ENCODE measurements at places on chromosomes 7 and 10.

GRCh38 chr7:152016947-152017346, 8.5 kb upstream of the GALNT11 start:
- H3K36me3 ChIP-seq: no peaks in the 10 kb centered on the region
- H3K27ac ChIP-seq: no peak overlapping the region
- H3K4me1 ChIP-seq: no peaks in the 10 kb centered on the region
- DNase-seq: no peak
- H3K27me3 ChIP-seq: peaks cover 2% of the 10 kb centered on the region
- H3K4me3 ChIP-seq: no peak overlapping the region

GRCh38 chr10:63910806-63911205, 389.6 kb downstream of the REEP3 start:
- H3K36me3 ChIP-seq: no peaks in the 10 kb centered on the region
- no peaks in the 10 kb centered on the region for H3K4me1 ChIP-seq
- H3K27me3 ChIP-seq: peaks cover 5% of the 10 kb centered on the region
- DNase-seq: no peak
- H3K4me3 ChIP-seq: no peak overlapping the region
- no peak overlapping the region for H3K27ac ChIP-seq

GRCh38 chr10:9274206-9274755, 1219.8 kb downstream of the GATA3 start:
- H3K27ac ChIP-seq: no peak overlapping the region
- no peak overlapping the region for H3K4me3 ChIP-seq
- H3K4me1 ChIP-seq: peaks cover 4% of the 10 kb centered on the region
- H3K27me3 ChIP-seq: peaks cover 29% of the 10 kb centered on the region
- DNase-seq: no peak

- DNase-seq: no peak
- no peaks in the 10 kb centered on the region for H3K27me3 ChIP-seq
- H3K27ac ChIP-seq: no peak overlapping the region
- H3K36me3 ChIP-seq: peaks cover 63% of the 10 kb centered on the region
These were observed 41.0 kb downstream of the RABGEF1 start for GRCh38 chr7:66781408-66782090.

- H3K36me3 ChIP-seq: no peaks in the 10 kb centered on the region
- no peak overlapping the region for H3K4me3 ChIP-seq
These were observed 1013.1 kb downstream of the KCNMA1 start for GRCh38 chr10:76624470-76624869.

DNA sequence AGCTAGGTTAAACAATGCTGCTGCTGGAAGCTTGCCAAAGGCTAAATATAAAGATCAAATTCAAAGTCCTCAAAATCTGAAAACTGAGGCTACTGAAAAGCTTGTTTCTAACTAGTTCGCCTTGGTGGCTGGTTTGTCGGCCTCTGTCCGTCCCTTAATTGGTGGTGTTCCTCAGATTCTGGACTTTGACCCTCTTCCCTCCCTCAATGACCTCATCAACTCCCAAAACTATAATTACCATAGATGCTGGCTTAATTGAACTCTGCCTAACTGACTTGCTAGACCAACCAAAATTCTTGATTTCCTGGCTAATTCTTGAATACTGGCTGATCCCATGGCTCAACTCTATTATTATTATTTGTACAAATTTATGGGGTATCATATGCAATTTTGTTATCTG, 15.6 kb downstream of the ARHGAP21 start:
- no peaks in the 10 kb centered on the region for H3K36me3 ChIP-seq
- no peak for DNase-seq
- no peak overlapping the region for H3K27ac ChIP-seq
- no peaks in the 10 kb centered on the region for H3K27me3 ChIP-seq
- no peak overlapping the region for H3K4me3 ChIP-seq
- H3K4me1 ChIP-seq: peaks cover 12% of the 10 kb centered on the region

DNA sequence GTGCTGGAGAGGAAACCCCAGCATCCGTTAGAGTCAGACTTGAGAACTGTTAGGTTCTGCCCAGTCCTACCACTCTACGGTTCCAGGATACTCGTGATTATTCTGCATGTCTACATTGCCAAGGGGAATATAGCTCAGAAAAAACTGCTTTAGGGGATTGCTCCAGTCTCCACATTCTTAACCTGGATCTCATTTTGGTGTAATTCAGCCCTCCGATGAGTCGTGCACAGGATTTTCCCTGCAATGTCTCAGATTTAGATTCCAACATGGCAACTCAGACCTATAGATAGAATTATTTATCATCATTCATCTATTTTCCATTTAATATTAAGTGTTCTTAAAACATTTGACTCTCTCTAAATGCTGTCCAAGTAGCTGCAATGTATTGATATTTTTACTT, 121.1 kb upstream of the ZEB1 start:
- H3K4me1 ChIP-seq: no peaks in the 10 kb centered on the region
- no peak overlapping the region for H3K4me3 ChIP-seq
- no peaks in the 10 kb centered on the region for H3K36me3 ChIP-seq
- no peak for DNase-seq

GRCh38 chr7:89760690-89761089, 393.6 kb upstream of the STEAP1 start:
- no peak for DNase-seq
- H3K4me1 ChIP-seq: no peaks in the 10 kb centered on the region
- H3K36me3 ChIP-seq: no peaks in the 10 kb centered on the region

- H3K4me1 ChIP-seq: peaks cover 16% of the 10 kb centered on the region
- DNase-seq: no peak
- H3K27me3 ChIP-seq: no peaks in the 10 kb centered on the region
- H3K36me3 ChIP-seq: no peaks in the 10 kb centered on the region
These were observed 103.5 kb upstream of the FAM20C start for GRCh38 chr7:88927-89231.

DNA sequence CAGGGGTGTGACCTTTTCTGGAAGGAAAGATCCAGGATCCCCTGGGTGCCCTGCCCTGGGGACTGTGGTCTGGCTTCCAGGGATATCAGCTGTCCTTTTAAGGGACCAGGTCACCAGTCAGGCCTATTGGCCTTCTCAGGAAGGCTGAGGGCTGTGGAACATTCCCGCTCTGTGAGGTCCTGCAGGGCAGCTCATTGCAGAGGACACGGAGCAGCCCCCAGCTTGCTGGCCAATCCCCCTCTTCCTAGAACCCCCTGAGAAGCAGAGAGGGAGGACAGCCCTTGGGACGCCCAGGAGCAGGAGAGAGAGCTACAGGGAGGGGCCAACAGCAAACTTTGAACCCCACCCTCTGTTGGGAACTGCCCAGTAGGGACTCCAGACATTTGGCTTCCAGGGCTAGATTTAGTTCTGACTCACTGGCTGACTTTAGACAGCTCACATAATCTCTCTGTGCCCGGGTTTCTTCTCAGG, 67.9 kb upstream of the COL13A1 start:
- H3K27ac ChIP-seq: no peak overlapping the region
- H3K4me1 ChIP-seq: peaks cover 20% of the 10 kb centered on the region
- H3K36me3 ChIP-seq: no peaks in the 10 kb centered on the region
- no peak for DNase-seq
- H3K4me3 ChIP-seq: no peak overlapping the region

- H3K27ac ChIP-seq: no peak overlapping the region
- no peak overlapping the region for H3K4me3 ChIP-seq
- H3K27me3 ChIP-seq: peaks cover 25% of the 10 kb centered on the region
- H3K36me3 ChIP-seq: no peaks in the 10 kb centered on the region
These were observed 279.5 kb upstream of the AKR1E2 start for GRCh38 chr10:4546500-4546899.

- peaks cover 2% of the 10 kb centered on the region for H3K27me3 ChIP-seq
- no peaks in the 10 kb centered on the region for H3K4me1 ChIP-seq
These were observed 92.7 kb upstream of the GPR26 start for GRCh38 chr10:123573236-123574108.

GRCh38 chr10:31774928-31775650, 153.5 kb downstream of the ARHGAP12 start:
- no peaks in the 10 kb centered on the region for H3K4me1 ChIP-seq
- H3K27ac ChIP-seq: no peak overlapping the region
- DNase-seq: no peak
- no peak overlapping the region for H3K4me3 ChIP-seq
- H3K36me3 ChIP-seq: no peaks in the 10 kb centered on the region

GRCh38 chr7:30921540-30922401, 10.1 kb downstream of the AQP1 start:
- no peaks in the 10 kb centered on the region for H3K27me3 ChIP-seq
- no peak for DNase-seq
- H3K36me3 ChIP-seq: no peaks in the 10 kb centered on the region
- no peak overlapping the region for H3K4me3 ChIP-seq
- H3K4me1 ChIP-seq: no peaks in the 10 kb centered on the region

- H3K27ac ChIP-seq: peak overlapping the region; percentile 6
- peaks cover 6% of the 10 kb centered on the region for H3K27me3 ChIP-seq
These were observed 499 bp upstream of the TMUB1 start for GRCh38 chr7:151083824-151084160.

GRCh38 chr7:132804849-132805485, 228.7 kb upstream of the PLXNA4 start:
- H3K27ac ChIP-seq: no peak overlapping the region
- no peaks in the 10 kb centered on the region for H3K36me3 ChIP-seq
- no peak for DNase-seq
- H3K4me3 ChIP-seq: no peak overlapping the region
- no peaks in the 10 kb centered on the region for H3K27me3 ChIP-seq

GRCh38 chr10:93074147-93074596, 479 bp downstream of the CYP26A1 start:
- H3K27ac ChIP-seq: no peak overlapping the region
- peak overlapping the region; percentile 75 for H3K4me3 ChIP-seq
- no peaks in the 10 kb centered on the region for H3K36me3 ChIP-seq
- DNase-seq: no peak

GRCh38 chr7:89988074-89988473, 166.2 kb upstream of the STEAP1 start:
- no peak overlapping the region for H3K4me3 ChIP-seq
- no peak overlapping the region for H3K27ac ChIP-seq
- no peaks in the 10 kb centered on the region for H3K36me3 ChIP-seq
- H3K4me1 ChIP-seq: no peaks in the 10 kb centered on the region

GRCh38 chr7:949021-949934, 5.2 kb downstream of the ADAP1 start:
- peaks cover 4% of the 10 kb centered on the region for H3K36me3 ChIP-seq
- H3K27ac ChIP-seq: no peak overlapping the region
- peaks cover 2% of the 10 kb centered on the region for H3K4me1 ChIP-seq
- DNase-seq: no peak

GRCh38 chr10:44413416-44413815, 28.5 kb upstream of the CXCL12 start:
- no peaks in the 10 kb centered on the region for H3K36me3 ChIP-seq
- no peak for DNase-seq
- no peaks in the 10 kb centered on the region for H3K4me1 ChIP-seq
- no peak overlapping the region for H3K4me3 ChIP-seq
- H3K27ac ChIP-seq: no peak overlapping the region

GRCh38 chr7:17444673-17445072, 146.2 kb downstream of the AHR start:
- H3K36me3 ChIP-seq: no peaks in the 10 kb centered on the region
- no peak overlapping the region for H3K4me3 ChIP-seq
- H3K27ac ChIP-seq: no peak overlapping the region

DNA sequence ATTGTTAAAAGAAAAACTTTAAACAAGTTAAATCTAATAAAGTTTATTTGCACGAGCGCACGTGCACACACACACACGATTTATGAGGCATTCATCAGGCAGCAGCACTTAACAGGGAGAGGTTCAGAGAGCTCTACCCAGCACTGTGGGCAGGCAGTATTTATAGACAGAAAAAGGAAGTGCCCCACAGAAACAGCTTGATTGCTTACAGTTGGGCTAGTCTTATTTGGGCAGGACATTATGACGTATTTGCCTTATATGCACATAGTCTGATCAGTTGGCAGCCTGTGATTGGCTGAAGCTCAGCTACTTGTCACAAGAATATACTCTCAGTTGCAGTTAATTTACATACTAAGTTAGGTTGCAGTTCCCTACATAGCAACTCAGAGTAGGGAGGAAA, 1.2 kb upstream of the SDHAF3 start:
- peaks cover 33% of the 10 kb centered on the region for H3K4me1 ChIP-seq
- H3K36me3 ChIP-seq: peaks cover 16% of the 10 kb centered on the region
- no peak for DNase-seq
- peaks cover 2% of the 10 kb centered on the region for H3K27me3 ChIP-seq

DNA sequence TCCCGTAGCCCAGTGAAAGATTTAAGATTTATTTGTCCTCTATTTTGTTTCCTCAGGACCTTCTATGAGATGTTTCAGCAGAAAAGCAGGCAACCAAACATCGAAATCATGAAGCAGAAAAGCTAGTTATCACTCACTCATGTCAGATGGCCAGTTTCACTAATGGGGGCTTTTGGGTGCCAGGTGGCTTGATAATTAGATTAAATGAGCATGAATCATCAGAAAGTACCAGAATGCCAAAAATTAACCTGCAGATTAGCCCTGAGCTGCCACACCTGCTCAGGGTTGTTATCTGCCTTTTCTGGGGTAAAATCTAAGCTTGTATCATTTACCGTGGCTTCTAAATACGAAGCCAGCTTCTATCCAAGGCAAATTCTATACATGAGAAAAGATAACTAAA, 1017.5 kb downstream of the XPNPEP1 start:
- no peaks in the 10 kb centered on the region for H3K36me3 ChIP-seq
- no peak overlapping the region for H3K27ac ChIP-seq
- no peaks in the 10 kb centered on the region for H3K4me1 ChIP-seq
- no peak overlapping the region for H3K4me3 ChIP-seq

GRCh38 chr7:73418113-73418703, 15.4 kb upstream of the FZD9 start:
- peaks cover 3% of the 10 kb centered on the region for H3K4me1 ChIP-seq
- no peaks in the 10 kb centered on the region for H3K27me3 ChIP-seq
- DNase-seq: no peak
- no peaks in the 10 kb centered on the region for H3K36me3 ChIP-seq

DNA sequence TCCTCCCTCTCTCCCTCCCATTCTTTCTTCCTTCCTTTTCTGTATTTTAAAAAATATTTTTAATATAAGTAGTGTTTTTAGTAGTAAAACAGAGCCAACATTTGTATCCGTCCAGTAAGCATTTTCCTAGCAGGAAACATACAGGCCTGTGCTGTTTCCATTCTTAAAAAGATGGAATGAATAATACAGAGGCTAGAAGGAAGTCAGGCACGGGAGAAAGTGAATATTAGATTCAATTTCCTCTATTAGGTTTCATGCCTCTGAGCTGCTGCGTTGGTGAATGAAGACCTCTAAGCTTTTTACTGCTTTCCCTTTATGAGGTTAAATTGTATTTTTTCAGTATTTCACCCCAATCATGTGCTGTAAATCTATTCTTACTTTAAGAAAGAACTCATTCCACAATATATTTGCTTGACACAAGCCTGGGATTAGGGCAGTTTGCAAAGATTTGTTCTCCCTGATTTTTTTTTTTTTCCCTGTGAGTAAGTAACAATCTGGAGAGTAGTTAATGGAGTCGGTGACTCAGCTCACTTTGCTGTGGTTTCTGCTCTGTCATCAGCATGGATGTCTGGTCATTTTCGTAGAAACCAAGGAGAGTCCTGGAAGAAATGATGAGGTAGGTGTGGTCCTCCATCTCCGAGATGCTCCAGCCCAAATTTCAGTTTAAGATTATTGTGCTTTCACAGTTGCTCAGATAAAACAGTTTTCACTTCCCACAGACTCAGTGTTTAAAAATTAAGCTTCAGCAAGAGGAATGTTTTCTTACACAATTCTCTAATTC, 76.1 kb upstream of the PITRM1 start:
- H3K4me1 ChIP-seq: peaks cover 3% of the 10 kb centered on the region
- DNase-seq: no peak
- H3K27me3 ChIP-seq: peaks cover 51% of the 10 kb centered on the region
- H3K4me3 ChIP-seq: no peak overlapping the region

Data from activated T-helper 2 cell treated with anti-CD3 and anti-CD28 coated beads, Interferon-gamma antibody, Interleukin-2, Interleukin-4, amounts not matched to agents 10 μg/mL and 5 μg/mL and 100 μg/mL, durations not matched to agents 14 hours and 24 hours and 36 hours (primary cell).